ENCODE measurements at places on chromosomes 11 and 22.

DNA sequence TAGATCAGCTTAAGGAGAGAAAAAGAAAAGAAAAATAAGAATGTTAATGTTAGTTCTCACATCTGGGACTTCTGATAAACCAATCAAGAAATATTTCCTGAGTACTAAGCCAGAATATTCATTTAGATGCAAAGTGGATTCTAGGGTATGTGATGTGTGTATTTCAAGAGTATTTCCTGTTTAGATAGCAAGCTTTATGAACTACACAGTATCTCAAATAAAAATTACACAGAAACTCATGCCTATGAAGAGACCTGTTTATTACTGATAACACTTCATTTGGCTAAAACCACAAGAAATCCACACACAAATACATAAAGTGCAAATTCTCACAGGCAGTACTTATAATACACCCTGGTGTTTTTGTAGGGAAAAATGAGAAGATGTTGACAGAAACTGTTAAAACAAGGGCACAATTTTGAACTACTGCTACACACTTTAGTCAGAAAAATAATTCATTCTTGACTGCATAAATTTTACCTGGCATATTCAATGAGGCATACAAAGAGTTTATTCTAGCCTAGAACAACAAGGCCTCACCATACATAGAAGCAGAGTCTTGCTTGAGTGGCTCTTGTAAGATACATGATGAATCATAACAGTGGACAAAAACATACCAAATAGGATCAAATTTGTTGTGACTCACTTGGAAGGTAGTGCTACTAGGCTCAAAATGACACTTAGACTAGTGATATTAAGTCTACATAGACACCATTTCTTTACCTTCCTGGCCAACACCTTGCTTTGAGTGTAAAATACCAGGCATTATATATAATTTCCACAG is 18.8 kb upstream of the P4HA3 start:
- DNase-seq: no peak

DNA sequence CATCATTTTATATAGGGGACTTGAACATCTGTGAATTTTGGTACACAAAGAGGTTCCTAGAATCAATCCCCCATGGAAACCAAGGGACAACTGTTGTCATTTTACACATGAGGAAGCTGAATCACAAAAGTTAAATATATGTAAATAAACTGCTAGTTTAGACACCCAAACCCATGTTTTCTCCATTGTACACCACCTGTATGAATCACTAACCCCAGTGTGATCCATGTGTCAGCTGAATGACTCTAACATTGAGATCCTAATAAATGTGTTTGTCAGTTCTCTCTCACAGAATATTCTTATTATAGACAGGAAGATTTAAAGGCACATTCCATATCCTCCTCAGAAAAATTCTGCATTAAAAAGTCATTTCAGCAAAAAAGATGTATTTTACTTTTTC is 83.3 kb downstream of the ATG16L2 start:
- DNase-seq: no peak

- DNase-seq: no peak
These were observed 127.6 kb upstream of the PARVA start for GRCh38 chr11:12249590-12250260.

DNA sequence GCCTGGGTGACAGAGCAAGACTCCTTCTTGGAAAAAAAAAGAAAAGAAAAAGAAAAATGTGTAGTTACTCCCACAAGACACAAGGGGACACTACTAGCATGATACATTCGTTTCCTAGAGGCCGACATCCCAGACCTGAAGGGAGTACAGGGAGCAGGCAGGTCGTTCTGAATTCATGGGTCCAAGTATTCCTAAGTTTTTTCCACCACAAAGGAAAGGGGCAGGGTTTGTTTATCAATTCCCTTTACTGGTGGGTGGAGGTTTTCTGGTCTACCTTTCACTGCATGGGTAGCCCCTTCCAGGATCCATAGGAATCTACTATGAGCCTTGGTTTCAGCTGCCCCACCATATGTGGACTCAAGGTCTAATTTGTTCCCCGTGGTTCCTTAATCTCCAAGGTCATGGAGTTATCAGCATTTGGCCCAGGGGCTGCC is 11.8 kb downstream of the TIGD3 start:
- DNase-seq: peak; percentile 38

DNA sequence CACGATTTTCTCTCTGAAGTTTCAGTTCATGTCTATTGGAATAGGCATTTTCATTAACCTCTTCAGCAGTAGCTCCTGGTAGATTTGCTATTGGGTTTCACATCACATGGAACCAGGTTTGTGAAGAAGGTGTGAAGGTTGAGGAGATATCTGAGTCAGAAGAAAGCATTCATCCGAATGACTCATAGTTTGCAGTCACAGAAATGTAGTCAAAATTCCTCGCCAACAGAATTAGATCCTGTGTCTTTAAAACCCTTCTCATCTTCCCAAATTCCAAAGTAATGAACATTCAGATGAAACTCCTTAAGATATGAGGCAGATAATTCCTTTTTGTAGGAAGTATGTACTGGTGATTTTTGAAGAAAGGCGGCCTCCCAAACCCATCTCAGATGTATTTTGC is 125.0 kb upstream of the LARGE1 start:
- no peak for DNase-seq

DNA sequence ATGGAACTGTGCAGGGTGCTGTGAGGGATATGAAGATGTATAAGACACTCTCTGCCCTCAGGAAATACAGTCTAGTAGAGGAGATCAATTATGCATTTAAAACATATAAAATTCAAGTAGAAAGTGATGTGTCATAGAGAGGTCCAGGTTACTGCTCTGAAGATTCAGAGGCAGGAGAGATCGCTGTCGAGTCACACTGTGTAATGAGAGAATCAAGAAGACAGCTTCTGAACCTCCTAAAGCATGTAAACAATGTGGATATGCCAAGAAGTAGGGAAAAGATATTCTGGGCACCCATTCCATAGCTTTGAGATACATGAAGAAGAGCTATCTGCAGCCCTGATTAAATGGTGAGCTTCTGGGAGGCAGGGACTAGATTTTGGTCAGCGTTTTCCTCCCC is 16.7 kb downstream of the SSH3 start:
- no peak for DNase-seq

DNA sequence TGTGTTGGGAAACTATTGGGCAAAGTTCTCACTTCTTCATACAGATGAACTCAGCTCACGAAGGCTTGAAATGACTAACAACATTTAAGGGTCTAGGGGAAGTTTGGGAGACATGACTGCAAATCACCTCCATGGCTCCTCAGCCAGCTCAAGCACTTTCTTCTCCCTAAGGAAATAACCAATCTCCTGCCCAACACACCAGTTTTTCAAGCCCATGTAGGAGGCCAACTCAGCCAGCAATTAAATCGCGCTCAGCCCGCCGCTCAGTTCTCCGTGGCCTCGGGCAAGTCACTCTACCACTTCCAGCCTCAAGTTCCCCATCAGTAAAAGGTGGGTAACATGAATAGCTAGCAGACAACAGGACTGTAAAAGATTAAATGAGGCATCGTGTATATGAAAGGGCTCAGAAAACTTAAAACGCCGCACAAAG is 796 bp downstream of the POLDIP3 start:
- DNase-seq: no peak

DNA sequence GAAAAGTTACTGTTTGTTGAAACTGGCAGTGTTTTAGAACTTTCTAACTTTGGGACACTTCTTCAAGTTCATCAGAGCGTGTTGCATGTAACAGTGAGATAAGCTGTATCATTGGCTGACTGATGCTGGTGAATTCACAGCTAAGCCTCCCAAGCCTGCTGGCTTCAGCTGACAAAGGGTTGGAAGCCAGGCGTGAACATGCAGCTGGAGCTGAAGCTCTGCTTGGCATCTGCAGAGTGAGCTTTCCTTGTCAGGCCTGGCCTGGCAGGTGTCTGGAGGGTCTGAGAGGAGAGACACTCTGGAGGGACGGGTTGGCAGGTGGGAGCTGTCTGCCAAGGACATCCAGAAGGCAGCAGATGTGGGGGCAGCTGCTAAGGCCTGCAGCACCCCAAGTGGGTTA is 1.5 kb downstream of the AMPD3 start:
- DNase-seq: no peak

Measured in GDM1 (cell line).